Common myeloid progenitor, CD34-positive (primary cell): ENCODE measurements at places on chromosomes 5 and 9.

DNA sequence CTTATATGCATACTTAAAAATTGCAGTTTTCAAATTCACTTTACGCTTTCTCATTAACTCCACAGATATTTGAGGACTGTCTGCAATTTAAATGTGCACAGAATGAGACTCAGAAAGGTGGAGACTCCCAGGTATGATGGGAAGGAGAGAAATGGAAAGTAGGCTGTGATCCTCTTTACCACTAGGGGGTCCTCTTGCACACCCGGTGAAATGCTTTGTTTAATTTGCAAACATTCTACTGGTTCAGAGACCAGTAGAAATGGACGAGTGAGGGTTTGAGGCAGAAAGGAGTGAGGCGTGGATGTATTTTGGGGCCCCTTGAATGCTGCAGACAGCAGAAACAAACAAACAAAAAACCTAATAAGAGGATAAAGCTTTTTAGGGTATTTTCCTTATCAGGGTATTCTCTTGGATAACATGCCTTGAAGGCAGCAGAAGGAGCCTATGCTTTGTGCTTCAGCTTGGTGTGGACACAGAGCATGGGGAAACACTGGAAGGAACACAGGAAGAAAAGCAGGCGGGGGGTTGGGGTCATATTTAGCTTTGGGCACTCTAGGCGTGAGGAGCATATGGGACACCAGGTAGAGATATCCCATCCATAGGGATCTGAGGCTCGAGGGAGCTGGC, 410.1 kb downstream of the DMRT2 start:
- no peak for DNase-seq

- no peak for DNase-seq
Measured at GRCh38 chr9:80025796-80026520, 454.2 kb downstream of the TLE4 start.

GRCh38 chr5:153066281-153066680, 424.2 kb upstream of the GRIA1 start:
- DNase-seq, result no peak

GRCh38 chr9:110579034-110579861, at the start of gene SVEP1:
Gene SVEP1, minus strand, starts transcription at chr9:110579741. Its CDS starts 198 bp downstream, at chr9:110579543.
- peak; percentile 59 for DNase-seq

DNA sequence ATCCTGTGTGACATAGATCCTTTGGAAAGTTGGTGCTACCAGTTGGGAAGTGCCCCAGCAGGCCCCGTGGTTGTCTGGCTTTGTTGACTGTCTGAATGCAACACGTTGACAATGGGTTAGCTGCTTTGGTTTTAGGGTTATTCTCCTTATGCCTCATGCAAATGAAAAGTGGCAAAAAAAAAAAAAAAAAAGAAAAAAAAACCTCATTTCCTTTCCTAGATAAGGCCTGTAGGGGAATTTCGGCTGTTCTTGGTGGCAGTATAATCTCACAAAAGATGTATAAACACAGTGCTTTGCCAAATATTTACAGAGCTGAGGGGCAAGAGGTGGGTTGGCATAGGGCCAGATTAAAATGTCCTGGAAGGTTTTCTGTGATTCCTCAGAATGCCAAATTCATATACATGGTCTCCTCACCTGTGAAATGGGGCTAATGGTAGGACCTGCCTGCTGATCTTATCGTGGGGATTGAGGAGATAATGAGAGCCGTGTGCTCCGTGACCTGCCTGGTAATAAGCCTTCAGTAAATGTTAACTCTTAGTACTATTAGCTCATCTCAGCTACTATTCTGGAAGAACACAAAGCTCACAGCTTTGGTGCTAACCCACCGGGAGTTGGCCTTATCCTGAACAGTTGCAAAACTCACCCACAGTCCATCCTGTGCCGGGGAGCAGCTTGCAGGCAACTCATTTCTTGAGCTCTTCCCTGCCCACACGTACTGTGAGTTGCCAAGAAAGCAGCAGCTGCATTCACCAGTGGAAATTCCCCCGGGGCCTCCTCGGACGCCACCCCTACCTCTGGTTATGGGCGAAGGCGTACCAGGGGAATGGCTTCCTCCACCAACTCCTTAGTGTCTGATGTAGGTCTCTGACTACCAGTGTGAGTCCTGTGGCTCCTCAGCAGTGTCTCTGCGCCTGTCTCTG, 220.3 kb downstream of the NR3C1 start:
- DNase-seq, result peak; percentile 69

DNA sequence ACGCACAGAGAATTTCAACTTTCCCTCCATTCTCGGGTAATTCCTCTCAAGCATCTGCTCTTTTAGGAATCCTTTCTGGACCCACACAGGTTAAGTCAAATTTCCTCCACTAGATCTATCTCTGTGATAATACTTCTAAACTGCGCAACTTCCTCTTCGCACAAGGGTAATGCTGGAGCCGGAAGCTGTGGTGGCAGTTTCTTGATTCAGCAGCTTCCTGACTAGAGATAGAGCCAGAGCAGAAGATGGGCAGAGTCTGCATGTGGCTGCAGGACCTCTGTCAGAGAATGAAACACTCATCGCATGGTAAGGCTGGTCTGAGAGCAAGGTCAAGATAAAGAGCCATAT, 11.1 kb upstream of the CDC42SE2 start:
- peak; percentile 97 for DNase-seq

DNA sequence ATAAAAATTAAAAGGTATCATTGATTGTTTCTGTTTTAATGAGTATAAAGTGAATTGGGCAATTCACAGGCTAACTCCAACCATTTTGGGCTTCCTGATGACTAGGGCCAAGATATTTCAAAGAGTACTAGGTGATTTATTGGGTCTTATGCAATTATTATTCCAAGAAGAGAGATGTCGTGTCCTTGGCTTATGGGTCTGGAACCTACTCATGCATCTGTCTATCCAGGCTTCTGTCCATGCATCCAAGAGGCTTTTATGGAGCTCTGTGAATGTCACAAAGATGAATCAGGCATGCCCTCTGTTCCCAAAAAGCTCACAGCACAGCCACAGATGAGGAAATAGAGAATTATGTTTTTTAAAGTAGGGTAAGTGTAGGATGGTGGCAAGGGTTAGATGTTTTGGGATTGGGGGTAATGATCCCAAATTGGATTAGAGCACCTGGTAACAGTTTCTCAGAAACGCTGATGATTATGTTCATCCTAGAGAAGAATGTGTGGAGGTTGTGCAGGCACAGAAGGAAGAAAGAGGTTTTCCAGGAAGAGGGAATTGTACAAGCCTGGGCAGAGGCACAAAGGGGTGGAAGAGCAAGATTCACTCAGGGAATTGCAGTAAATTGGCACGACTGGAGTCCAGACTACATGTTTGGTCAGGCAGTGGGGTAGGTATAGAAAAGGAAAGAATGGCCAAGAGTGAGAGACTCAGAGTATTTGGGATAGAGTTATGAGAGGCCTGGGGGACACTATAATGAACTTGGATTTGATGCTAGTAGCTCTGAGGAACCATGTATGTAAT, 83.0 kb upstream of the TNC start:
- no peak for DNase-seq

DNA sequence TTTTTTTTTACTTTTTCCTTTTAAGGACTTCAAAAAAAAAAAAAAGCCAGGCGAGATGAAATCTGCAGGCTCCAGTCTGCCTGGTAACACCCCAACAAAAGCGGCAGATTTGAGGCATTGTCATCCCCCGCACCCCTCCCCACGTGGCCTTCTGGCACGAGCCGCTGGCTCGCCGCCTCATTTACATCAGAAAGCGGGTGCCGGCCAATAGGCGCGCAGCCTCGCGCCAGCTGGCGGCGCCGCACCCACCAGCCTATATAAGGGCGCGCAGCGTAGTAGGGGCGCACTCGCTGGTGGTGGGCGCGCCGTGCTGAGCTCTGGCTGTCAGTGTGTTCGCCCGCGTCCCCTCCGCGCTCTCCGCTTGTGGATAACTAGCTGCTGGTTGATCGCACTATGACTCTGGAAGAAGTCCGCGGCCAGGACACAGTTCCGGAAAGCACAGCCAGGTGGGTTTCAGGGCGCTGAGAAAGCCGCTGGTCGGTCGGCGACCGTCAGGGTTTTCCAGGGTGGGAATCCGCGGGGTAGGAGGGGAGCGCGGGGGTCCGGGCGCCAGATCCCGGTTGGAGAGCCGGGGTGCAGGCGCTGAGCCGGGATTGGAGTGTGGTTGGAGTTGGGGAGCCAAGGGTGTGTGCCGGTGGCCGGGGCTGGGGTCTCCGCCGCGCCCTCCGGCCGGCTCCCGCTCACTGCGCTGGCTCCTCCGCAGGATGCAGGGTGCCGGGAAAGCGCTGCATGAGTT, at the start of gene GADD45G:
TSS of gene GADD45G (plus strand) at position 284 of the 736 bp plus-strand sequence. CDS start at position 394, 110 bp downstream.
- DNase-seq, result peak; percentile 99

GRCh38 chr5:133801431-133801830, 167.0 kb downstream of the C5orf15 start:
- no peak for DNase-seq

- no peak for DNase-seq
Measured at GRCh38 chr9:97382099-97382718, 29.7 kb upstream of the TDRD7 start.

DNA sequence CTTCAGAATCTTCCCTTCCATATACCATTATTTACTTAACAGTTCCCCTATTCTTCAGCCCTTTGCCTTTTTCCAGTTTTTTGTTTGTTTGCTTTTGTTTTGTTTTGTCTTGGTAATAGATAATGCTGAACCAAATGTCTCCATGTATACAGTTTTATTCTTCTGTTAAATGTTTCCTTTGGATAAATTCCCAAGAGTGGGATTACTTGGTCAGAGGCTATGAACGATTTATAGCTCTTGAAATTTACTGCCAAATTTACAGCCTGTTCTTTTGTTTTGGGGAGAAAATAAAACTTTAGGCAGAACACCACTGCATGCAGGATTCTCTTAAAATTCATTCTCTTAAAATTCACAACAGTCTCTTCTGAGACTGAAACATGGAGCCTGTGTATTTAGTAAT, 38.6 kb downstream of the NR4A3 start:
- DNase-seq, result no peak

DNA sequence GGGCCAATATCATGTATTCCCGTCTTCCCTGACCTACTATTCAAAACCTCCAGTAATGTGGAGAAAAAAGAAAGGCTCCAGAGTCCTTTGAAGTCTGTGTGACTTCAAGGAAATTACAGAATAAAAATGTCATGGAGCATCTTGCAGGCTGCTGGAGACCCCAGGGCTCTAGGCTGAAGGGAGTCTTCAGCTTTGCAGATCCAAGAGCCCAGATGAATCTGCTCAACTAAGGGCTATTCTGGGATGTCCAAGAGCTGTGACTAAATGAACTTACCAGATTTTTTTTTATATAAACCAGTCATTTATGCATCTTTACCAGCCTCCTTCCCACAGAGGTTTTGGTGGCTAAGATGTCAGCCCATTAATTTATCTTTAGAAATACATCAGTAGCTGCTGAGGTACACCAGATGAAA, 167.3 kb downstream of the MUSK start:
- no peak for DNase-seq

GRCh38 chr9:125767349-125767748, 20.2 kb downstream of the PBX3 start:
- no peak for DNase-seq

GRCh38 chr9:135224921-135225541, 137.6 kb downstream of the OLFM1 start:
- no peak for DNase-seq

DNA sequence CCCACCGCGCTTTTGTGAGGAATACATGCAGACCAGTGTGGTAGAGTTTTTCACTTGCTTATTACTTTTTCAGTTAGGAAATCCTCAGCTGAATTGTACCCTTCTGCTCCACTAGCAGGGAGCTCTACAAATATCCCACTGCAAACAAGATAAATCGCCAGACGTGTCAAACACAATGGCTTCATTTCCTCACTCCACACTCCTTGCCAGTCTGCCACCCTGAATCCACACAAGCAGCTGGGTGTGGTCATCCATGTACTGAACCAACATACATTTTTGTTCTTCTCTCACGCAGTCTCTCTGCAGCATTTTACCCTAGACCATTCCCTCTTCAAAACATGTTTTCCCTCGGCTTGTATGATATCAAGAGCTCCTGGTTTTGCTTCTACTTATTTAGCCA, 3.7 kb upstream of the ROR2 start:
- DNase-seq, result no peak

DNA sequence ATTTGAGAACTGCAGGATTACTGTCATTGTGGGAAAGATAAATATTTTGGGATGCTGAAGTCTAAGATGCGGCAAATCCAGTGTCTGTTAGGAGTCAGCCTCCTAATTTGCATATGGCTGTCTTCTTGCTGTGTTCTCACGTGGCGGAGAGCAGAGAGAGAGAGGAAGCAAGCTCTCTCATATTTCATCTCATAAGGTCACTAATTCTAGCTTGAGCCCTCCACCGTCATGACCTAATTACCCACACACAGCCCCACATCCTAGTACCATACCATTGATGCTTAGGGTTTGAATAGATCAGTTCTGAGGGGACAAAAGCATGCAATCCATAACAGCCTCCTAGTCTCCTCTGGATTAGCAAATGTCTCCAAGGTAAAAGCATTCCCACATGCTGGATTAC, 124.5 kb downstream of the CDH12 start:
- no peak for DNase-seq

GRCh38 chr9:115517335-115518075, 399.5 kb upstream of the TNC start:
- DNase-seq, result no peak

- DNase-seq, result no peak
Measured at GRCh38 chr9:77582525-77582924, 65.6 kb downstream of the GNA14 start.

- DNase-seq, result no peak
Measured at GRCh38 chr9:129761293-129761900, 8.6 kb upstream of the PTGES start.

- DNase-seq, result no peak
Measured at GRCh38 chr9:105065098-105066088, 137.4 kb upstream of the ABCA1 start.

DNA sequence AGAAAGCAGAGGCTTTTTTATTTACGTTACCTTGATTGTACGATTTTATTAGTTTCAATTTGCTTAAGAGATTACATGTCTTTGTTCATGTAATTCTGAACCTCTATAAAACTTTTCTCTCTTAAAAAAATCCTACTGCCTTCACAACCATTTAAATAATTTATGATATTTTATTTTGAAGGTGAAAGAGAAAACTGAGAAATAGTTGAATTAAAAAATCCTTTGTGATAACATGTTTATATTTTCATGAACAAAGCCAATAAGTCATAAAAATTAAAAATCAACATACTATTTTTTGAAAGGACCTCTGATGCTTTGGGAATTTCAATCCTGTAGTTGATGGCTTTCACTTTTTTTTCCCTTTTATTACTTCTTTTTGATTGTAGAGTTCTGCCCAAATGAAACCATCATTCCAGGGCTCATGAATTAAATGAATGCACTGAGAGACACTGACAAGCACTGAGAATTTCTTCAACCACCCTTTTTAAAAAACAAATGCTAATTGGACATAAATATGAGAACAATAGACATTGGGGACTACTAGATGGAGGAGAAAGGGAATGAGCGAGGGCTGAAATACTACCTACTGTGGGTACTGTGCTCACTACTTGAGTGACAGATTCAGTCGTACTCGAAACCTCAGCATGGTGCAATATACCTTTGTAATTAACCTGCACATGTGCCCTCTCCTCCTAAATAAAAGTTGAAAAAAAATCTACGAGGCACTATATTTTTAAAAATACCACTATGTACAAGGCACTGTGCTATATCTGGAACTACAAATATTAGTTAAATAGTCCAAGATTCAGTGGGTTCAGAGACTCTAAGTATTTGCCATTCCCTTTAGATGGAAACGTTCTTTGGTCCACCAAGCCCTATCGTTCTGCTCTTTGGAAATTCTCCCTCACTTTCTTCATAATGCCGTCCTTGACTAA, 5.9 kb downstream of the CDKN2A start:
- no peak for DNase-seq
